Activated CD4-positive, alpha-beta T cell treated with anti-CD3 and anti-CD28 coated beads, Interleukin-2, amount 10 ng/mL, durations not matched to agents 7 days and 5 days (primary cell): ENCODE measurements at places on chromosomes 1 and 21.

DNA sequence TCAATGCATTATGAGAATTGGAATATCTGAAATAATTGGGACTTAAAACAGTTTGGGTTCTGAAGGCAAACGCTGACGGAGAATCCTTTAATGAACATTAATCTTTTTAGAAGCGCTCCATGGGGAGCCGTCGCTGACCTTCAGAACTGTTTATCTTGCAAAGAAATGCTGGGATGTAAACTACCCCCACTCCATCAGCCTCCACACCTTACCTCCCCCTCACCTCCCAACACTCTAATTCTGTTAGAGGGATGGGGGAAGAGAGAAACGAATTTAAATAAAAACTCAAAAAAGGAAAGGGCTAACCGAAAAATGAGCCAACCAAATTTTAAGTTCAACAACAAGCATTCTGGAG lies 44.1 kb upstream of the DNAJC6 start:
- no peak for DNase-seq

DNA sequence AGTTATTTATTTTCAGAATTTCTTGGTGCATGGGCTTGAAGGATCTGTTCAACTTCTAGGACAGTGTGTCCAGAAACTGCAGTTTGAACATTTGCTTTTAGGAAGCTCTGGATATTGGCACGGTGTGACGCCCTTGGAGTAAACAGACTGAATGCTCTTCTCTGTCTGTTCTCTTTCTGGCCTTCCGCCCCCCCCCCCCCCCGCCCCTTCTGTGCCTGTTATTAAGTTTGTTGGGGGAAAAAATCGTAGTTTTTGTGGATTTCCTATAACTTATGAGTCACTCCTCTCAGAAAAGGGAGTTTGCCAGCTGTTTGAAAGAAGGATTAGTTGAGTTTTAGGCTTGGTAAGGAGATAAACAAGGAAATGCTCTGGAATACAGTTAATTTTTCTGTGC lies 1.2 kb downstream of the KCTD3 start:
- DNase-seq: no peak

DNA sequence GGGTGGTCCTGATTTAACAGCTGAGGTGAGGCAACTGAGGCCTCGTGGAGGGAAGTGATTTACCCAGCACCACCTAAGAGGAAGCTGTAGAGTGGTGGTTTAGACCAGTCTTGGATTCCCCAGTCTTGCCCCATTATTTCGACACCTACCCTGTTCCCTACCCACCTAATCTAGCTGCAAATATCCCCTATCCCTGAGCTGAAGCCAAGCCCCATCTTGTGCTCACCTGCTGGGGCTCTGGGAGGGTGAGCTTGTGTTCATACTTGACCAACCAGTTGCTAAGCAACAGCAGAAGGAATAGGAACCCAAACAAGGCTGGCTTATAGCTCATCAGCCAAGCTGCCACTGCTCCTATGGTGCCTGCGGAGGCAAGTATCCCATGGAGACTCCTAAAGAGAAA lies 2.0 kb downstream of the TEX46 start:
- DNase-seq: no peak

DNA sequence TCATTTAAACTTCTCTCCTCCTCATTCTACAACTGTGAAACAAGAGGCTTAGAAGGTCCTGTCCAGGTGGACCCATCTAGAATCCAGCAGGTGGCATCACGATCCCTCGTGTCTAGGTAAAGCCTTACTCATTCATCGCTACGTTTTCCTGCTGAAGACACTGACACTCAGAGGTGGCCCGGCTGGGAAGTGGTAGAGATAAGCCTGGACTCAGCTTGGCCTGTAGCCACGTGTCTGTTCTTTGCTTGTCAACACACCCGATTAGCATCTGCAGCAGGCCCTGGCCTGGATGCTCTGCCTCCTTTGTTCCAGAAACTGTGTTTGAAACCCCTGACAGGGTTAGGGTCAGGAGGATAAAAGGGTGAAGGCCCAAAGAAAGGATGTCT lies 43.4 kb downstream of the PARP1 start:
- no peak for DNase-seq

DNA sequence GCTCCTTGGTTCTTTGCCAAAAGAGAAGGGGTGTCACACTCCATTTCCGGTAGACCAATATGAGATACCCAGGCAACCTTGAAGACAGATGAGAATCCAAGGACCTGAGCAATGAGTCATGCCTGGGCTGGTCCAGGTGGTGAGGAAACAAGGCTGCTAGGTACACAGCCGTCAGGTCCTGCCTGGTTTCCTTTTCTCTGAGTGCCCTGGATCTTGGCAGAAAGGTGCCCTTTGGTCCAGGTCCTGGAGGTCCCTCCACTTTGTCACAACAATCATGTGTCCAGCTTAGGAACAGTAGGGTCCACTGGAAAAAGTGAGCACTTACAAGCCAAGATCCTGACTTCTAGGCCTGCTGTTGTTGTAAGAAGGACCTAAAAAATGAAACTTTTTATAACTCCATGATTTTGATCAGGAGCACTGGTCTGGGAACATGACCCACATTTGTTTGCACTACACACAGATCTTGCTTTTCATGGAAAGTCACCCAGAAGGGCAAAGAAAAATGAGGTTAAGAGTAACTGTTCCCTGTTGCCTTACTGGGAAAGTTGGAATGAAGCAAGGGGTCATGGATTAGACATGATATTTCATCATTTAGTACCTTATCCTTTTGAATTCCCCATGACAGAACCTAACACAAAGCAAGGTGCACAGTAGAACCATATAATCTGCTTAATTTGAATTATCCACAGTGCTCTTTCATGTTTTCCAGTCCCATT lies 94.7 kb downstream of the PAPPA2 start:
- DNase-seq: no peak
